ENCODE measurements at places on chromosomes 2 and 18. TPM values are rescaled to one million over a fixed set of nuclear protein-coding genes. Genes with fewer than 3 reads are reported as not detected.

DNA sequence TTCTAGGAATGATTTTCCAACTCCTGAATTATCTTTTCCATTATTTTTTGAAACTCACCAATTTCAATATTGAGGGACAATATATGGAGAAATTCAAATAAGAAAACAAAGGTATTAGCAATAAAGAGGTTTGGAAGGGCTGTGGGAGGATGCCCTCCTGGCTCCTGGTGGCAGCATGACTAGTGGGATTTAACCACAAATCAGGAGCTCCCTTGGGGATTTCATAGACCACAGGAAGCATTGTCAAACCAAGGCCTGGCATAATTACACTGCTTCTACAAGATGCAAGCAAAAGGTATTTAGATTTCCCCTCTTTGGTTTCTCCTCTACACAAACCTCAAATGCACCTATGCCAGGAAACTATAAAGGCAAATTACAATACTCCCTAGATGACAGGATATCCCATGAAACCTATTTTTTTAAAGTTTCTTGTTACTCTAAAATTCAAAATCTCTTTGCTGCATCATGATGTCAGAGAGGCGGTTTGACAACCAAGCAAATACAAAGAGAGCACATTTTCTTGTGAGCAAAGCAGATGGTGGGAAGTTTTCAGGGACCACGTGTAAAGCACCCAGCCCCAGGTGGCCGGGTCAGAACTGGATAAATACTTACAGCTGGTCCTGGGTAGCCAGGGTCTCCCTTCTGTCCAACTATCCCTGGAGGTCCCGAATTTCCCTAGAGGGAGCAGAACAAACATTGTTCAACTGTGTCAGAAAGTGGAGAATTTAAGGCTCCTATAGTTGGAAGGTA is 67.9 kb downstream of the COL6A3 start:
- DNase-seq = no peak

Gene MC5R
- not detected for polyA plus RNA-seq

GRCh38 chr18:76984193-76985155 is 148.1 kb downstream of the MBP start:
- no peak for DNase-seq

Gene TBC1D8
- polyA plus RNA-seq = 1.0 TPM

Gene DTYMK
- polyA plus RNA-seq = 16.3 TPM

DNA sequence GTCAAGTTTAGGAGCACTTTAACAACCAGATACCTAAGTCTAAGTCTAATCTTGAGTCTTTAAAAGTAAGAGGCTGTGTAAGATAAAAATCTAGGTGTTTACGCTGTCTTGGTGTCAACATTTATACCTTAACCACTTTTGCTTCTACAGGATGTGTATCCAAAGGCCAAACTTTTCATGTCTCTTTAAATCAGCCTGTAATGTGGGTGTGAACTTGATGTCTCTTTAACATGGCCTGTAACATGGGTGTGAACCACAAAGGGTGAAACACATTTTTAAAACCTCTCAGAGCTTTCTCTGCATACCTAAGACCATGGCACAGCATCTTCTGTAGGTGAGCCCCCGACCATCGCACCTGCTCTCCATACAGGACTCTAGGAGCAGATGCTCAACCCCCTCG is 40.4 kb downstream of the SH3YL1 start:
- DNase-seq = no peak

GRCh38 chr18:55833543-55833942 is 245.6 kb upstream of the TCF4 start:
- DNase-seq = no peak

Gene MAP3K19
- 0.46 TPM for polyA plus RNA-seq

Gene DSG1
- polyA plus RNA-seq = not detected

Data from B cell (primary cell).